Cardiac ventricle fibroblast (primary cell): ENCODE measurements at places on chromosomes 16 and 17. TPM values are rescaled to one million over a fixed set of nuclear protein-coding genes. Genes with fewer than 3 reads are reported as not detected.

The CD300LF gene
- total RNA-seq = not detected in 2 replicates

The KCNJ16 gene
- not detected in 2 replicates for total RNA-seq

The G6PC1 gene
- total RNA-seq = not detected in 2 replicates

The SDK2 gene
- total RNA-seq = 0.19 and 0.49 TPM in 2 replicates

The CPHXL2 gene
- total RNA-seq = not detected in 2 replicates

The KRT27 gene
- not detected in 2 replicates for total RNA-seq

The TMEM88 gene
- total RNA-seq = 1.5 TPM in 1 of 2 replicates, not detected in the other

The FAM171A2 gene
- 2.6 and 6.6 TPM in 2 replicates for total RNA-seq

The SOX8 gene
- 1.1 and 1.4 TPM in 2 replicates for total RNA-seq

The RAMP2 gene
- 0.24 and 1.8 TPM in 2 replicates for total RNA-seq

The SLC22A31 gene
- total RNA-seq = 0.29 and 1.7 TPM in 2 replicates

The PTX4 gene
- 0.37 TPM in 1 of 2 replicates, not detected in the other for total RNA-seq

The ABCC6 gene
- total RNA-seq = 0.12 and 1.4 TPM in 2 replicates

The IL34 gene
- 0.78 and 4.9 TPM in 2 replicates for total RNA-seq

The TMC8 gene
- total RNA-seq = not detected in 2 replicates

The ITGAD gene
- not detected in 2 replicates for total RNA-seq

The PRDM7 gene
- total RNA-seq = not detected in 2 replicates

The HOXB1 gene
- total RNA-seq = not detected in 2 replicates

The SALL1 gene
- 1.4 and 1.5 TPM in 2 replicates for total RNA-seq

The LASP1 gene
- total RNA-seq = 149 and 172 TPM in 2 replicates

The SCRN2 gene
- 29.3 and 31.5 TPM in 2 replicates for total RNA-seq

The TERF2IP gene
- 43.9 and 53.4 TPM in 2 replicates for total RNA-seq

The KCNH4 gene
- not detected in 2 replicates for total RNA-seq

The CTRB1 gene
- not detected in 2 replicates for total RNA-seq
